ENCODE measurements at places on chromosomes 4 and X.

DNA sequence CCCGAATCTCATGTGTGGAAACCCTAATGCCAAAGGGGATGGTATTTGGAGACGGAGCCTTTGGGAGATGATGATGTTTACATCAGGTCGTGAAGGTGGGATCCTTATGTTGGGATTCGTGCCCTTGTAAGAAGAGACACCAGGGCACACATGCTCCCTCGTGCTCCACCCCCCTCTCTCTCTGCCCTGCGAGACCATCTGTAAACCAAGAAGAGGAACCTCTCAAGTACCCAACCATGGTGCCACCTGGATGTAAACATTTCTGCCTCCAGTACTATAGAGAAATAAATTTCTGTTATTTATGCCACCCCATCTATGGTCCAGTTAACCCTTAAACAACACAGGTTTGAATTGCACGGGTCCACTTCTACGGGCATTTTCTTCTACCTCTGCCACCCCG lies 179.4 kb downstream of the DHRSX start:
- DNase-seq = no peak

- DNase-seq = no peak
These were observed 5.3 kb upstream of the CFP start for GRCh38 chrX:47634871-47635575.

DNA sequence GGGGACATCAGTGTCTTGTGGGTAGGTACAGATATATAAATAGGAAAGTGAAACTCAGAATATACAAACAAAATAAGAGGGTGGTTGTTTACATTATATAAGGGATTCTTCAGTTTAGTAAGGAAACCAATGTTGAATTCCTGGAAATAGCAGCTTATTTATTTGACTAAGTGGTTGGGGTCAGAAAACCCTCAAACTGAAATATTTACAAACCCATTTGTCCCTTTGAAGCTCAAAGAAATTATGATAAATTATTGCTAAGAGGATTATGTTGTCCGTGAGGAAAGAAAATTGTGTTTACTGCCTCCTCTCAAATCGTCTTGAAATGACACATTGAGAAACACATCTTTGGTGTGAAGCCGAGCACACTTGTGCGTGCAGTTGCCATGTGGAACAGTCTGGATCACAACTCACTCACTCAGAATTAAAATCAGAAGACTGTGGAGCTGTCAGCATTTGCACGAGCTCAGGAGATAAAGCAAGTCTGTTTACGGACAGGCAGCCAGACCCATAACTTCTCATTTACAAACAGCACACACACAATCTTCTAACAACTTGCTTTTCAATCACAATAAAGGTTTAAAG lies 46.8 kb upstream of the SETD7 start:
- no peak for DNase-seq

DNA sequence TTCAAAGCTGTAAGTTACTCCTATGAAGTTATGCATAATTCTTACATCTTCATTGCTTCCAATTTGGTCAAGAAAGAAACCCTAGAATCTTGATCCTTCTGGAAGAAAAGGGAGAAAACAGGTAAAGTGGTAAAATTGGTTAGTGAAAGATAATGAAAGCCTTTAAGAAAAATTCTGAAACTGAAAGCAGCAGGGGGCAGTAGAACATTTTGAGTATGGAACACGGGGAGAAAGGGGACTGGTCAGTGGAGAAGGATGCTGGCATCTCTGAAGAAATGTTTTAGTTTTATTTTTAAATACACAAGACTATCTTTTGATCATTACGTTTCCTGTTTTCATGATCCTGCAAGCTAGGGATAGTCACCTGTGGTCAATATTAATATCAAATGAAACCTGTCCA lies 54.3 kb downstream of the SLIT2 start:
- DNase-seq = no peak

DNA sequence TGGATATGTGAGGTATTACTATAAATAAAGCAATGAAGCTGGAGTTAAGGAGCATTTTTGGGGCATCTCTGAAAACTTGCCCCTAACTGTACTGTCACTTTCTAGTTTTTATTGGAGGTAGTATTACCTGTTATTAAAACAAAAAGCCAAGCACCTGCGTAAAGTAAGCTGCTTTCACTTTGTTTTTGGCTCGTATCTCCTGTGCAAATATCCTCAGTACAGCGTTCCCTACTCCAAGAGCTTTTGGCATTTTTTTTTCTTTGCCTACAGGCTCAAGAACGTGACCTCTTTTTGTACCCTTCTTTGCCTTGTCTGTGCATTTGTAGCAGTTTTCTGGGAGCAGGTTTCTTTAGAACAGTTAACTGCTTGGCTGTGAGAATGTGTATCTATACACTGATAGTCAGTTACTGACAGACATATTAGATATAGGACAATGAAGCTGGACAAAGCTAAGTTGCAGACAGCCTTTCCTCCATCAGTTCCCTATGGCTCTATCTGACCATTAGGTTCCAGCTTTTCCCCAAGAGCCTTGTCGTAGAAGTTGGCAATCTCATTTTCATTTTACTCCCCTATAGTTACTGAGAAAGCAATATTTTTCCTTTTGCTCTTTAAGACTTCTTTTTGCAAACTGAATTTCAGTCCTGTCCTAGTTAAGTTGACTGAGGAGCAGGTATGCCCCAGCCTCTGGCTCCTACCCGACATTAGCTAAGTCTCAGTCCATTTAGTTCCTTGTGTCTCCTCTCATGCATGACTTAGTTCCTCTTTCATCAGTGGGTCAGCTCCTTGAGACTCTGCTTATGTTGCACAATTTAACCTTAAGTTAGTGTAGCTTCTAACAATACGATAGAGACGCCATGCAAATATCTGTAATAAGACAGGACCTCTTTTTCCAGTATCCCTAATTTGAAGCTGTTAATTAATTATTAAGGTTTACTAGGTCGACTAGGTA lies 71.5 kb upstream of the HPRT1 start:
- DNase-seq = no peak

DNA sequence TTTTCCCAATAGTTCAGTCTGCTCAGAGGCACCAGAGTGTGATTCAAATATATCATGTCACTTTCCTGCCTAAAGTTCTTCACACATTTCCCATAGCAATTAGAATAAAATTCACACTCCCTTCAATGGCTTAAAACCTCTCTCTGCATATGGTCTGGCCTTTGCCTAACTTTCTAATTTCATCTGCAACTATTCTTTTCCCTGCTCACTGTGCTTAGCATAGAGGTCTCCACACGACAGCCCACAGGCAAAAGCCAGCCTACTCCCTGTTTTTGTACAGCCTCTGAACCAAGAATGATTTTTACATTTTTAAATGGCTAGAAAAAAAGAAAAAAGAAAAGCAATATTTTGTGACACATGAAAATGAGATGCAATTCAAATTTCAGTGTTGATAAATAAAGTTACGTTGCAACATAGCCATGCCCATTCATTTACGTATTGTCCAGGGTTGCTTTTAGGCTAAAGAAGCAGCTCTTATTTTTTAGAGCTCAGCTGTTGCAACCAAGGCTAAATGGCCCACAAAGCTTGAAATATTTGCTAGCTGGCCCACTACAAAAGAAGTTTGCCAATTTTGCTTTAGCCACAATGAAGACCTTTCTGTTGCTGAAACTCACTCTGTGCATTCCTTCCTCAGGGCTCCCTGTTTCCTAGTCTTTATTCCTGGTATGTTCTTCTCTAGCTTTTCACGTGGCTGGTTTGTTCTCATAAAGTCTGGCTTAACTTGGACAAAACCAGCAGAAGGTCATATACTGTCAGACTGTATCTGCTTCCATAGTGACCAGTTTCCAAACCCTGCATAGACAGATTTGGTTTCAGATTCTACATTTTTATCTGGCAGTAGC lies 26.6 kb upstream of the IRF2 start:
- DNase-seq = no peak

DNA sequence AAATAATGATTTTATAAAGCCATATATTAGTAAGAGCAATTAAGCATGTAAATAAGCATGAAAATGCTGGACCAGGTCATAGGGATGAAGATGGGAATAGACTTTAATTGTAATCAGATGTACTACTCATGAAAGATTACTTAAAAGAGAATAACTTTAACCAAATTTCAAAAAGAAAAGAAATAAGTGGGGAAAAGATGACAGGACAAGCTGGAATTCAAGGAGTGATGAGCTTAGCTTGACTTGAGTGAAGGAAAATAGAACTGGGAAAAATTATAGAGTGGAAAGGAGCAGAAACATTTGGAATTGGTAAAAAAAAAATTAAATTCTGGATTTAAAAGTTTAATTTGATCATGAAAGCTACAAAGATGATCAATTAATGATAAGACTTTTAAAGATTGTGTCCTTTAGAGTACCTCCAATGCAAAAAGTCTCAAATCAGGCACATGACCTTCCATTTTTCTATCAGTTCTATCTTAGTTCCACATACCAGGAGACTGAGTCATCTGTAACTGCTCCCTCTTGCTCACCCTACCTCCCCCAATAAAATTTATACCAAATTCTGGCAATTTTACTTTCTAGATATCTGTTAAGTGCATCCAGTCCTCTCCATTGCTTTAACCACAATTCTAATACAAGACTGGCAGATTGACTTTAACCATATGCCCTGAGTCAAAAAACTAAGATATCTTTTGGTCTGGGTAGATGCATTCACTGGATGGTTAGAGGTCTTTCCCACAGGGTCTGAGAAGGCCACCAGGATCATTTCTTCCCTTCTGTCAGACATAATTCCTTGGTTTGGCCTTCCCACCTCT lies 56.4 kb upstream of the SLIT2 start:
- no peak for DNase-seq

- DNase-seq = no peak
These were observed 53.8 kb downstream of the MTNR1A start for GRCh38 chr4:186501554-186501953.

DNA sequence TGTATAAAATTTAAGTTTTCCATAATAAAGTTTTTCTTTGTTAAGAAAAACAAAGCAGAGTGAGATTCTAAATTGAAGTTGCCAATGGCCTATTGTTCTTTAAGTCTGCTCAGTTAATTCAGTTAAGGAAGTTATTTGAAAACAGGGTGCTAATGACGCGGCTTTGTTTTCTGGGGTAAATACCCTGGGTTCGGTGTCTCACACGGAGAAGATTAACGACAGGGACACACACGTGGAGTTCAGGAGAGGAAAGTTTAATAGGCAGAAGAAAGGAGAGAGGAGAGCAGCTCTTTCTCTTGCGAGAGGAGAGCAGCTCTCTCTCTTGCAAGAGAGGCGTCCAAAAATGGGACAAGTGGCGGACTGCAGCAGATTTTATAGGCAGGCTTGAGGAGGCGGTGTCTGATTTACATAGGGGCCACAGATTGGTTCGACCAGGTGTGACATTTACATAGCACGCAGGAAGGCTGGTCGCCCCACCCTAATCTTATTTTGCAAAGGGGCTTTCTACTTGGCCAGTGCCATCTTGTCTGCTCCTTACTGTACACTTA lies 9.6 kb downstream of the CA5B start:
- DNase-seq = no peak

- no peak for DNase-seq
These were observed 2.5 kb downstream of the PHOX2B start for GRCh38 chr4:41746025-41746439.

GRCh38 chr4:22692736-22693135 lies at the start of gene GBA3:
Gene GBA3 (plus strand): TSS chr4:22692937.
- DNase-seq = no peak

DNA sequence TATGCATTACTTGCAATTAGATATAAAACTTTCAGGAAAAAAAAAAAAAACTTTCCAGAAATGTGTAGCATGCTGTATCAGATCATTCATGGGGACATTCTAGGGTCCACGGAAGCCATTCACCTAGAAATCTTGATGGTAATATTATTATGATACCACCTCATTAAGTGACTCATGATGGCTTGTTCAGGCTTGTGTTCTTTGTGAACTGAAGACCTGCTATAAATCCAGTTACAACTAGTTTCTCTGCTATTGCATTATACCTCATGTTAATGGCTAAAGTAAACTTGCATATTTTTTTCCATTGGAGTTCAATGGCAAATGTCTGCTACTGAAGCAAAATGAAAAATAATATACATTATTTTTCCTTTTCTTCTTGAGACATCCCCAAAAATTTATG lies 35.3 kb upstream of the PTPN13 start:
- DNase-seq = no peak

DNA sequence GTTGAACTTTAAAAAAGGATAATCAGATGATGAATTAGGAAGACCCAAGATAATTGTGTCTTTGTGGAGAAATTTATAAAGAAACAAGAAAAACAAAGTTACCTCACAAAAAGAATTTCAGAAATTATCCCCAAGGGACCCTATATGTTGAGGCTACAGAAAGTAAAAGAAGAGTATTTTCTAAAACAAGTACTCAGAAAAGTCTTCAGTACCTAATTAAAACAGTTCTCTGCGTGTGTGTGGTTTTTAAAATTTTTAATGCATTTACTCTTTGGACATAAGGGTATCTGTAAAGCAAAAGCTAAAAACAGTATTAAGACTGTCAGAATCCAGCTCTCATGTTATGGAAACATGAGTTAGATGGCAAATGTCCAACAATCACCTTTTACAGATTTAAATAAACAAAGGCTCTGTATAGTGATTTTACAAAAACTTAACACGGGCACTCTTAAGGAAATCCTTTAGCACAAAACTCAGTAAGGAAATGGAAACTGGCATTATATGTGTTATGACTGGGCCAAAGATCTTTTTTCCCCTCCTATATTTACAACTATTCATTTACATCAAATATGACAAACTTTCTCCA lies 187.5 kb downstream of the NSUN7 start:
- DNase-seq = no peak

DNA sequence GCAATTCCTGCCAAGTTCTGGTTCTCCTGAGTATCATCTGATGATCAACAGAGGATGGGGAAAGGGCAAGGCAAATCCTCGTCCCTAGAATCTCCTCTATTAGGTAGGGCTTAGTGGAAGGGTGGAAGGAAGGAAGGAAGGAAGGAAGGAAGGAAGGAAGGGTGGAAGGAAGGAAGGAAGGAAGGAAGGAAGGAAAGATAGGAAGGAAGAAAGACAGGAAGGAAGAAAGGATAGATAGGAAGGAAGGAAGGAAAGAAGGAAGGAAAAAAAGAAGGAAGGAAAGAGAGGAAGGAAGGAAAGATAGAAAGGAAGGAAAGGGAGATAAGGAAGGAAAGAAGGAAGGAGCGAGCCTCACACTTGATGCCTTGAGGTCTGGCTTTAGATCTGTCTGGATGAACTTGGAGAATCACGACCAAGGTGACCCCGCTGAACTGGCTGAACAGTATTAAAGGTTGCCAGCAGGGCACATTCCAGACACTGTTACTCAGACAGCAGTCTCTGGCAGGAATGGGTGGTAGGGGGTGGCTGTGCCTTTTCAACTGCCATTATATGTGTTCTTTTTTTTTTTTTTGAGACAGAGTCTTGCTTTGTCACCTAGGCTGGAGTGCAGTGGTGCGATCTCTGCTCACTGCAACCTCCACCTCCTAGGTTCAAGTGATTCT lies 57.1 kb downstream of the MAP7D2 start:
- no peak for DNase-seq

All from CD4-positive, alpha-beta T cell treated with Interleukin-15 for 4 hours (primary cell).